Hematopoietic multipotent progenitor cell treated with erythropoietin and hydrocortisone succinate and interleukin-3 and kit ligand, for 4 days (in vitro differentiated cells): ENCODE measurements at places on chromosomes 4 and X.
A peak's percentile ranks its signal among the peaks of the same experiment; 100 is the strongest.

GRCh38 chr4:26020881-26021280, 106.9 kb downstream of the SMIM20 start:
- DNase-seq, result no peak

DNA sequence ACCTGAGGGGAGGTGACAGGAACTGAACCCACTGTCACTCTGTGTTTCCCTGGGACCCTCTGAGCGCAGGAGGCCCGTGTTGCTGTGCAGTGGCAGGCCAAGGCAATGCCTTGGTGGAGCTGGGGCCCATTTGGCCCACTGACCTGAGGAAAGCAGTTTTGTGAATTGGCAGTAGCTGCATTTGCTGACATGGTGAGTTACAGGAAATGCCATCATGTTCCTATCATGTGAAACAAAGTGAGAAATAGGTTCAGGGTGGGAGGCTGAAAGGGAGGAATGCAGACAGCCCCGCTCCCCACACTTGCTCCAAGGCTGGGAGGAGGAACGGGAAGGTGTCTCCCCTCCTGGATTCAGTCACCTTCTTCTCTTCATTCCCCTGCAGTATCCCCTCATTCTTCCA, 146.1 kb downstream of the PTTG2 start:
- no peak for DNase-seq

GRCh38 chr4:118921786-118922185, 33.1 kb downstream of the SYNPO2 start:
- DNase-seq, result no peak

DNA sequence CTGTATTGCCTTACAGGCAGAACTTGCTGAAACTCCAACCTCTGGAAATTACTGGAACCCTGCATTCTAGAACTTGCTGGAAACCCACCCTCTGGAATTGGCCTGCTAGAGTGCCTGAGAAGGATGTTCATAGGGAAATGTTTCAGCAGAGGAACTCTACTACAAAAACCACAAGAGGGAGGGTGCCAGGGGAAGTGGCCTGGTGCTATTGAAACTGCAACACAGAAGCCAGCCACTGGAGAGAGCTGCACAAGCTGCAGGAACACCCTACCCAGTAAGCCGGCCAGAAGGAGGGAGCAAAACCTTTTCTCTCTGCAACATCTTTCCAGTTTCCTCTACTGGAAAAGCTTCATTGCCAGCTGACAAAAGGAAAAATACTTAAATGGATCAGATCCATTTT, 2.5 kb upstream of the BRWD3 start:
- peak; percentile 88 for DNase-seq

DNA sequence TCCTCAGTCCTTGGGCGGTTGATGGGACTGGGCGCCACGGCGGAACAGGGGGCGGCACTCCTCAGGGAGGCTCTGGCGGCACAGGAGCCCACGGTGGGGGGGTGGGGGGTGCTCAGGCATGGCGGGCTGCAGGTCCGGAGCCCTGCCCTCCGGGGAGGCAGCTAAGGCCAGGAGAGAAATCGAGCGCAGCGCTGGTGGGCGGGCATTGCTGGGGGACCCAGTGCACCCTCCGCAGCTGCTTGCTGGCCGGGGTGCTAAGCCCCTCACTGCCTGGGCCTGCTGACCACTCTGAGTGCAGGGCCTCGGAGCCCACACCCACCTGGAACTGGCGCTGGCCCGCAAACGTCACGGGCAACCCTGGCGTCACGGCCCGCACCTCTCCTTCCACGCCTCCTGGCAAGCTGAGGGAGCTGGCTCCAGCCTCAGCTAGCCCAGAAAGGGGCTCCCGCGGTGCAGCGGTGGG, 164.9 kb upstream of the AGA start:
- no peak for DNase-seq

DNA sequence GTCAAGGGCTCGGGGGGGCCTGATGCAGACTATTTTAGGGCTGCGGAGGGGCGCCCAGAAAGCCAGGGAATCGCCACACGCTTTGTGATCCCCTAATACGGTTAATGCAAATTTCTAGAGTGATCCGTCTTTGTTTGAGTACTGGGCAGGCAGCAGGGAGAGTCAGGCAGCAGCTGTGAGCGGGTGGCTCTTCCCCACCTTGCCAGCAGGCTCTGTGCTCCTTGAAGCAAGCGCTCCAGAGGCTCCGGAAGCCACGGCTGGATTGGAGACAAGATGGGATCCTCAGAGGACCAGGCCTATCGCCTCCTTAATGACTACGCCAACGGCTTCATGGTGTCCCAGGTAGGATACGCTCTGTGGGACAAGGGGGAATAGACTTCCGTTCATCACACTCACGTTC, at the start of gene ASMT:
TSS of gene ASMT (plus strand) at position 133 of the 400 bp plus-strand sequence. CDS start at position 274, 141 bp downstream.
- DNase-seq, result no peak

DNA sequence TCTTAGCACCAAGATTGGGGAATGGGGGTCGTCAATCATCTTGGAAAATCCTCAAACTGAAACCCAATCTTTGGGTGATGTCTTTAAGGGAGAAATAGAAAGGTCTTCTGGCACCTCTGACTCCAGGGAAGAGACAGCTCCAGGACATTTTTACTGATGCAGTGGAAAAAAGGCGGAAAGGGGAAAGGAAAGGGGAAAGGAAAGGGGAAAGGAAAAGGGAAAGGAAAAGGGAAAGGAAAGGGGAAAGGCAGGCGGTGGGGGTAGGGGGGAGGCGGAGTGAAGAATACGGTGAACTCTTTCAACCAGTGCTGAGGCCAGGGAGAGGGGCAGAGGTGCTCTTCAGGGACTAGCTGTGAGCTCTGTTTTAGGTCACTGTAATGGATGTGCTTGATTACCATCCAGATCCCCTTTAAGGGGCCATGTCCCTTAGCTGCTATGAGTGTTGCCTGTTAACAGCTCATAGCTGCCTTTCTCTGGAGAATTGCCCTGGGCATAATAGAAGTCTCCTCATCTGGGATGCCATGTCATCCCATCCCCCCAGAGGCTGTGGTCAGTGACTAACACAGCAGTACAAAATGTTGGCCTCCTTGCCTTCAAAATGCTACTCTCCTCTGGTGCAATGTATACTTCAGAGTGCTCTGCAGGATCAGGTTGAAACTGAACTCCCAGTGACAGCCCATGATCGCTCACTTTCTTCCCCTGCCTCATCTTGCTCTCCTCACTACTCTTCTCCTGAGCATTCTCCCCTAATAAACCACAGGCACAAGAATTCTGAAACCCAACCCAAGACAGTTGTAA, 92.4 kb upstream of the AP1S2 start:
- DNase-seq, result peak; percentile 7

- DNase-seq, result no peak
These were observed 335.2 kb downstream of the UBE2NL start for GRCh38 chrX:144219035-144219434.

DNA sequence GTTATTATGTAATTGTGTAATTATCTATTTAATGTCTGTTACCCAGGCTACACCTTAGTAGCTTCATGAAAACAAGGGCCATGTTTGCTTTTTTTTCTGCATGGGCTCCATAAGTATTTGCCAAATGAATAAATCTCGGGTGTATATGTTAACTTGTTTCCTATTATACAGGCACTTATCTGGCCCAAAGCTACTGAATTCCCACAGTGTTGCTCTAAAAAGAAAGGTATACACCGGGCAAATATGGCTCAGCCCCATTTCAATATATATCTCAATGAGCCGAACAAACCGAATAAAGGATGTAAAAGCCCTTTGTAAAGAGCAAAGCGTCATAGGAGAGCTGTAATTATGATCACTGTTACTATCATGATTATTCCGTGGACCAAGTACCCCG, 767 bp downstream of the PAQR3 start:
- DNase-seq, result peak; percentile 18

DNA sequence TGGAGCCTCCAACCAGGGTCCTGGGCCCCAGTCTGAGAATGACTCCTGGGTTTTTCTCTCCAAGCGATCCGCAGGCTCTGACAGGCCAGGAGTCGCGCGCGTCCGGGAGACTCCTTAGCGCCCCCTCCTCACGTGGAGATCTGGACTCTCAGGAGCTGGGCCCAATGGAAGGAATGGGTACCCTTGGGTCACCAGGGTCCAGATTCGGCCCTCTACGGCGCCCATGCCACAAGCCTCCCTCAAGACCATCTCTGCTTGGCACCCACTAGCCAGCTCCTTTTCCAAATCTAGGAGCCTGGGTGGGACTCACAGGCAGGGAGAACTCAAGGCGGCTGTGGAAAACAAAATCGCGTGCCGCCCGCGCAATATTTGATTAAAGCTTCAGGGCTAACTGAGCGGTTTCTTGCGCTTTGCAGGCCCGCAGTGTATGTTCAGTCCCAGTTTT, 7.1 kb downstream of the HAND2 start:
- DNase-seq, result no peak

- peak; percentile 87 for DNase-seq
These were observed 93.2 kb upstream of the ATP8A1 start for GRCh38 chr4:42750091-42750490.

DNA sequence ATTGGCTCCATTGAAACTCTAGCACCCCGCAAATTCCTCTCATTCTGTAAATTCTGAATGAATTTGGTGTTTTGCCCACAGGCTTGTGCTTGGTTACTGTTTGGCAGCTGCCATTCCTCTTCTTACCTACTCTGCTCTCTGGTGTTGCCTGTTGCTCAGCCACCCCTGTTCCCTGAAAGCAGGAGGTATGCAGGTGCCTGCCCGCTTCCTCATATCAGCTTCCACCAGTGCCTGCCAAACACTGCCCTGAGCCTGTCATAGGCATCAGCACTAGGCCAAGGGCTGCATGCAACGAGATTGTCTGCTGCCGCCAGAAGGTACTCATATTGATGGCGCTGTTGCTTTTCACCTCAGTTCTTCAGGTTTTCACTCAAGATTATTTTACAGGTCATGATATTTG, 978.1 kb downstream of the C4orf33 start:
- no peak for DNase-seq

DNA sequence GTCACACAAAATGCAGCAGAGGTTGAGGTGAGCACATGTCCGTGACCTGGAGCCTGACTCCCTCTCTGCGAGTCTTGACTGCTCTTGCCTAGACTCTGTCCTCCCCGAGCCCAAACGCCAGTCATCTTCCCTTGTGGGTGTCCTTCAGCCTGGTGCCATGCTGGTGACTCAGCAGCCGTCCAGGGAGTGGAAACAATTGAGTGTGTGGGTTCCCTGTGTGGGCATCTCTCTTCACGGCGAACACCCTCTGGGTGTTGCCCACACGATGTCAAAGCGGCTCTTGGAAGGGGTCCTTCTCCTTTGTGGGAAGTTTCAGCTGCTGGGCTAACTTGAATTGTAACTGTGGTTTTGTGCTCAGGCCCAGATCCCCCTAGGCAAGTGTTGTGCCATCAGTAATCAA, 17.5 kb upstream of the MSANTD1 start:
- no peak for DNase-seq

- peak; percentile 78 for DNase-seq
These were observed 59.2 kb downstream of the SLC7A11 start for GRCh38 chr4:138182838-138183426.

DNA sequence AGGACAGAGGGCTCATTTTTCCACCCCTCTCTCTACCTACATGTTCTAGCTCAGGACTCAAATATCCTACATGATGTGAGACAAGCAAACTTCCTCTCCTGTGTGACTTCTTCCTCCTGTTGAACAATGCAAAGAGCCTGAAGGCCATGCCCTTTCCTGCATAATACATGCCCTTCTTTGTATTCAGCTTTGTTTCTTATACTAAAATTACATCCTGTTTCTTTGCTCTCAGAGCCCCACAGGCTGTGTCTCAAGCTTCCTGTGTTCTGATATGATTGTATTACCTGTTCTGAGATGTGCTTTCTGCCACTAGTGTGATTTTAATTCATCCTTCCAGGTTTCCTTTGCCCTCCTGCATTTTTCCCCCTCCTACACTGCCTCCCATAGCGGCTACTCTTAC, 166.4 kb upstream of the AFF2 start:
- DNase-seq, result no peak
